NCI-H1048 (cell line): ENCODE measurements at places on chromosomes 3 and 15.

DNA sequence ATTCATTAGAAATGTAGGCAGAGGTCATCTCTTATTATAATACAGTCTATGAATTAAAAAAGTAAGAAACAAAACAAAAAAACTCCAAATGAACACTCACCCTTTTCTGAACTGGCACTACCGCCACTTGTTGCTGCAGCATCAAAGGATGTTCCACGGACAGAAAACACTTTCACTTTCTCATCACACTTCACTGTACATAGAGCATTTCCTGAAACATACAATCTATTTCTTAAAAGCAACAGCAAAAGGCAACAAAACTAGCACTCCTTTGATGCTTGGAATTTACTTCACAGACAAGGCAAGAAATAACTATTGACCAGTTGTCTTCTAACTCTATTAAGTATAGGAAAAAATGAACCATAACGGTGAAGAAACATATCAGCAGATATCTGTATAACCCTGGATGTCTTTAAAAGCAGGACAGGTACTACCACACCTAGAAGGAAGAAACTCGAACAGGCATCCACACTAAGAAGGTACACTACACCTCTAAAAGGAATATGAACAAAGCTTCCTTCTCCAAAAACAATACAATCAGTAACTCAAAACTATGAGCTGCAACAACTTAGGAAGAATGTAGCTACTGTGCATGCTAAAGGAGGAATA lies 24.9 kb downstream of the ETFA start:
- no peak for DNase-seq

- no peak for DNase-seq
Measured at GRCh38 chr3:48960841-48961413, 29.1 kb upstream of the P4HTM start.

- no peak for DNase-seq
Measured at GRCh38 chr3:44521721-44522120, 33.3 kb upstream of the ZKSCAN7 start.

DNA sequence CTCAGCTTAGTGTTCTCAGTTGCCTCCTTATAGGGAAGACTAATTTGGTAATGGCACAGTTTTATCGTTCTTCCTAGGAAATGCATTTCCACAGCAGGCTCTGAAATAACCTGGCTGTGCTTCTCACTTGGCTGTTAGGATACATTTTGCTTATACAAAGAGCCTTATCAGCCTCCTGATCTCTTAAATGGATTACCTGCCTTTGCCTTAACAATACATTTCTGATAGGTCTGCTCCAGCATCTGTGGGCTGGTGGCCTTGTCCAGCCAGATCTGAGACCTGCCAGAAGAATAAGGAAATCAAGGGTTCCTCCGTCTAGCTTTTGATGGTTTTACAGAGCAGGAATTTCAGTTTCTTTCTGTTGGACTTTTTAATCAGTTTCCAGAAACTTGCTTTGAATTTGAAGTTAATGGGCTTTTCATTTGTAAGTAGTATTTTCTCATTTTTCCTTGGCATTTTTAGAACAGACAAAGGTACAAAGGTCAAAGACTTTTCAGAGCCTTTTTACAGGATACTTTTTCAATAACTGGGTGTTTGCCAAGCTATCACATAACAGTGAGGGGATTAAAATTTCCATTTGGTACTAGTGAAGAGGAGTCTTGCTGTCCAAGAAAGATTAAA lies 116.3 kb downstream of the AKAP13 start:
- no peak for DNase-seq

DNA sequence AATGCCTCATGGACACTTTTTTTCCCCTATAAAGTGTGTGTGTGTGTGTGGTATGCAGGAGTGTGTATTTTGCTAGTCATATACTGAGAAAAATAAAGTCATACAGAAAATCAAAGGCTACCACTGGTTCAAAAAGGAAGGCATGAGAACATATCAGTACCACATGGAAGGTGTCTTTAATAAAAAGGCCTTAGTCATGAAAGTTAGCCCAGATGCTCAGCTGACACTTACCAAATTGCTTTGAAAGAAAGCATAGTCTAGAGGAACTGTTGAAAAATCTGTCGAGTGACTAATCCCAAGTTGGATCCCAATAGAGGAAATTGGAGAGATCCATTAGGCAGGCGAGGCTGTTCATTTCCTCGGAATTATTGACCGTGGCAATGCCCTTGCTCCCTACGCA lies 432.9 kb upstream of the CFAP20DC start:
- no peak for DNase-seq

DNA sequence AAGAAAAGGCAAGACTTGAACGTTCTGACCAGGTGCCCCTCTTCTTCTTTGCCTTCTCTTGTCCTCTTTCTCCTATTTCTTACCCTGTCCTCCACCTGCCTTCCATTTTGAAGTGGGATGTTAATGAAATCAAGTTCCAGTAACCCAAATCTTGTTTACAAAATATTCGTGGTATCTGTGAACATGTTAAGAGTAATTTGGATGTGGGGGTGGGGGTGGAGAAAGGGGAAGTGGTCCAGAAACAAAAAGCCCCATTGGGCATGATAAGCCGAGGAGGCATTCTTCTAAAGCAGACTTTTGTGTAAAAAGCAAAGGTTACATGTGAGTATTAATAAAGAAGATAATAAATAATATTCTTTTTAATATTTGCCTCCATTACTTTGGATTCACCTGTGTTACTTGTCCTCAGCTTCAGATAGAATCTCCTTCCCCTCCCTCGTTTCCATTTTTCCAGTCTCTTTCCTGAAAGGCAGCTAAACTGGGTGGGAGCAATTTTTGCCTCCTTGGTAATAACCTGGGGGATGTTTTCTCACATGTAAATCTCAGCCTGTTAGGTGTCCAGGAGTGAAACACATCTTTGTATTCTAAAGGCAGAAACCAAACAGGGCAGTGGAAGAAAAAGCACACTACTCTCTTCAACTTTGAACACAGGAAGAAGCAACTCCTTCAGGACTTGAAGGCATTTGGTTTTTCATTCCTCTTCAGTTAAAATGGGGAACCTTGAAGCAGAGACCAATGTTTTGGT lies 3.2 kb downstream of the CHST2 start:
- DNase-seq: no peak

- no peak for DNase-seq
Measured at GRCh38 chr3:37989821-37990480, 635 bp upstream of the VILL start.

DNA sequence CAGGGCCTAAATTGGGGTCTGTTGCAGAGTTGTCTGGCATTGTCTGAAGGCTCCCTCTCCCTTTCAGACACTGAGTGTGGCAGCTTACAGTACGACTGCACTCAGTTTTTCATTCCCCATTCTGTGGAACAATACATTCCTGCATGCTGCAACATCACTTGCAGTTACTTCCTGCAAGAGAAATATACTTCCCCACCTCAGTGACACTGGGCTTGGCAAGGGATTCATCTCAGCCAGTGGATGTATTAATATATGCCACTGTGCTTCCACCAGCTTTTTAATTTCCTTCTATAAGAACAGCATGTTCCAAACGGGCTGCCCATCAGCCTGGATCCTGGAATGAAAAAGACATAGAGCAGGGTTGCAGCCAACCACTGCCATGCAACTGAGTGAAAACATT lies 23.1 kb downstream of the B3GALNT1 start:
- DNase-seq: no peak

GRCh38 chr3:196210673-196211556 lies at the start of gene ZDHHC19:
TSS of gene ZDHHC19 (minus strand) at chr3:196211400. CDS start at chr3:196211315, 85 bp downstream.
- no peak for DNase-seq

DNA sequence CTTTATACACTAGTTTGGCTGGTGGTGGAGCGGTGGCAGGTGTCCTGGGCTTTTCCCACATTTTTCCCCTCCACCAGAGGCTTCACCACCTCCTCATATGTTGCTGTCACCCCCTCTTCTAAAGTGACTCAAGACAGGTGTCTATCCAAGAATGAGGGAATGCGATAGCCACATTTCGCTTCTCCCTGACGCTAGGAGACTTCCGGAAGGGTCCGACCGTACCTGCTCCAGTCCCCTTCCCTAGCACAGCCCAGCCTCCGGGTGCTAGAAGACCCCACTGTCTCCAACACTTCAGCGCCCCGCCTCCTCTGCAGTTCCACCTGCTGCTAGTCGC lies 496 bp downstream of the SCAMP2 start:
- no peak for DNase-seq

- DNase-seq: no peak
Measured at GRCh38 chr15:31852933-31853799, 177.1 kb upstream of the CHRNA7 start.

- no peak for DNase-seq
Measured at GRCh38 chr3:76044601-76045600, 259.6 kb upstream of the ZNF717 start.

GRCh38 chr3:127589600-127590281 lies 792 bp downstream of the TPRA1 start:
- DNase-seq: no peak

GRCh38 chr3:87694678-87695077 lies 364.1 kb downstream of the CGGBP1 start:
- no peak for DNase-seq

DNA sequence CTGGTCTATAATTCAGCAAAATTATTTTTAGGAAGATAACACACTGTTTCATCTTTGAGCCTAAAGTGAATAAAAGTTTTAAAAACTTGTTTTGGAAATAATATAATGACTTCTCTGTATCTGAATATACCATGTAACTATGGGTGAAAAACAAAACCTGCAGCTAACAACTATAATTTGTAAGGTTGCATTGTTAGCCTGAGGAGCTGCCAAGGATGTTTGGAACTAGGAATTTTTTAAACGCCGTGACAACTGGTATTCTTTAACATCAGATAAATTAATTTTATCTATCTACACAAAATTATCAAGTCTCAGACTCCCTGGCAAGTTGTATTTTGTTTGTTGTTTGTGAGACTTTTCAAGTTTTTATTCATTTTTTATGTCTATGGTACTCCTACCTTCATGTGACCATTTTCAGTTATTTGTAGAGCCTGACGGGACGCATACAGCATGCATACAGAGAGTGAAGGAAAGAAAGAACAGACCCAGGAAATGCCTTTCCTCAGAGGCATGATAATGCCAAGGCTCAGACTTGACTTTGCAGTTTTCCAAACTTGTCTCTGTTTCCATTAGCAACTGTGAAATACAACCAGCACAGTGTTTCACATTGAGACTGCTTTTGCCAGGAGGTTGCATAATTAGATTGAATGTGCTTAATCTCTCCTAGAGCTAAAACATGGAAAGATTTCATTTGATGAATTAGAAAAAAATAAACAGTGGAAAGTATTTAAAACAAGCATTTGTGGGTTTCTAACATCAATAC lies 60.8 kb upstream of the ARHGEF26 start:
- DNase-seq: no peak

- DNase-seq: no peak
Measured at GRCh38 chr3:13075986-13076654, 2.9 kb upstream of the IQSEC1 start.

DNA sequence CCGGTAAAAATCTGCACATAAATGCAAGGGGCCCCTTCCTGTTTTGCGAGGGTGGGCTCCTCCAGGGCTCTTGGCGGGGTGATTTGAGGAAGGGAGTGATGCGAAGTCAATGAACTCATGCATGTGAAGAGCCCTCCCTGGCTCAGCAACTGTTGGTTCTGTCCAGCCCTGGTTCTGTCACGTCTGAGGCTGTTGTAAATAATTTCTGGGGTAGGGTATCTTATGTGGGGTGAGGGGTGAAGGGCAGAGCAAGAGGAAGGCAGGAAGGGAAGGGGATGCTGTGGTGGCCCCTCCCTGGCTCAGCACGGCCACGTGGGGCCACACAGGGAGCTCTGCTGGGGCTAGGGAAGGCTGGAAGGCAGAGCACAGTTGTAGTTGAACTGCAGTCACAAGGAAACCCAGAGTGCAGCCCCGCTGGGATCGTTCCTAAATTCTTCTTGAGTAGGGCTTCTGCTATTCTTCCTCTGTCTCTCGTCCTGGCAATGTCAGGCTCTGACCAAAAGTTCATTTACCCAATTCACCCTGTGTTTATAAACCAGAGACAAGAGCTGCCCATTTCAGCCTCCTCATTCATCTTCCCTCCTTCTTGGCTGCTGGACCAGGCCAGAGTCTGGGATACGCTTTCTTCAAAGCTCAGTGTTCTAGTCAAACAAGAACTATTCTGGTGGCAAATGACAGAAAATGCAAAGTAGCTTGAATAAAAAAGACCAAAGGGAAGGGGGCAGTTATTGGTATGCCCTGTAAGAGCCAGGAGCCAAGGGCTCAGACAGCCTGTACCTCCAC lies 14.8 kb upstream of the TOPBP1 start:
- no peak for DNase-seq

DNA sequence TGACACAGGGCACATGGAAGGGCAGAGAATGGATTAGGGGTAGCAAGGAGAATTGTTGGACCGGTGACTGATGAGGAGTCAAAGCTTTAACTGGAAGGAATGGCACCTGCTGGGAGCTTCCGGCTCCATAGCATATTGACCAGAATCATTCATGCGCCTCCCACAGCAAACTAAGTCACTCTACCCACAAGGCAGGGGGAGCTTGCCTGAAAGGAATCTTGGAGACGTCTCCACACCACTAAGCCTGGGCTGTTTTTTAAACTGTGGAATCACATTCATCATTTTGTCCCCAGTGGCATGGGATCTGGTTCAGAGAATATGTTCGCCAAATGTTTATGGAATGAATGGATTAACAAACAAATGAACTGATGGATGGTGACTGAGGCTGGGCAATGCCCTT lies 57.0 kb upstream of the ITGA11 start:
- DNase-seq: no peak

- no peak for DNase-seq
Measured at GRCh38 chr3:58597770-58598310, 20.6 kb upstream of the FAM107A start.

DNA sequence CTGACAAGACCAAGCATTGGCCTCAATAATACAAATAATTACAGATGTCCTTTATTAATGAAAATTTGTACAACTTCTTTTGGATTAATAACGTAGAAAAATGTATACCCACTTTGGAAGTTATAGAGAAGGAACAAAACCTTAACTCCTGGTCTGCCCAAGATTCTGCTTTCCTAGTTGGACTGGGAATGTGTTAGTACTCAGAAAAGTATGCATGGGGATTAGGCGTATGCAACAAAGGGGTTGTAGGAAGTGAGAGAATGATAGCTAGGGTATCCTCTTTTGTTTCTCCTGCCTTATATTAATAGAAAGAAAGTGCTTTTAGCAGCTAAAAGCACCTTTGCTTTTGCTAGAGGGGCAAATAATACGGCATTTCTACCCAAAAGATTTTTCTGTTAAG lies 116.2 kb upstream of the LRRFIP2 start:
- DNase-seq: no peak

- no peak for DNase-seq
Measured at GRCh38 chr3:117114517-117115265, 405.1 kb downstream of the TUSC7 start.

DNA sequence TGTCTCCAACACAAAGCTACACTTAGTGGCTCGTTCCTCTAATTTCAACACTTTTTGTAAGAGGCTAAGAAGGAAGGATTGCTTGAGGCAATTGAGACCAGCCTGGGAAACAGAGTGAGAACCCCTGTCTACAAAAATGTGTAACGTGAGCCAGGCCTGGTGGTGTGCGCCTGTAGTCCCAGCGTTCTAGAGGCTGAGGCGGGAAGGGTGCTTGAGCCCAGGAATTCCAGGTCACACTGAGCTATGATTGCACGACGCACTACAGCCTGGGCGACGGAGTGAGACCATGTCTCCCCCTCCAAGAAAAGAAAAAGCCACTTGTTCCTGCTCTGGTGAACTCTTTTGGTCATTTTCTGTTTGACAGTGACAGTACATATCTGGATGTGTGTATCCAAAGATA lies 127.9 kb downstream of the GABRB3 start:
- no peak for DNase-seq

GRCh38 chr3:192187485-192188051 lies 539.8 kb downstream of the FGF12 start:
- DNase-seq: no peak

GRCh38 chr3:33746416-33747116 lies 28.5 kb upstream of the CLASP2 start:
- DNase-seq: no peak
